ENCODE measurements at places on chromosomes 12 and 14. TPM values are rescaled to one million over a fixed set of nuclear protein-coding genes. Genes with fewer than 3 reads are reported as not detected.

EPYC gene
- total RNA-seq = not detected

OR10AD1 gene
- total RNA-seq = not detected

ARL1 gene
- total RNA-seq = 38.0 TPM

SERPINA6 gene
- total RNA-seq = not detected

ETFBKMT gene
- total RNA-seq = 1.2 TPM

PLEK2 gene
- 0.44 TPM for total RNA-seq

NFATC4 gene
- not detected for total RNA-seq

KRT78 gene
- total RNA-seq = not detected

LRCOL1 gene
- not detected for total RNA-seq

LMNTD1 gene
- not detected for total RNA-seq

STXBP6 gene
- not detected for total RNA-seq

MGAT4C gene
- not detected for total RNA-seq

DNA sequence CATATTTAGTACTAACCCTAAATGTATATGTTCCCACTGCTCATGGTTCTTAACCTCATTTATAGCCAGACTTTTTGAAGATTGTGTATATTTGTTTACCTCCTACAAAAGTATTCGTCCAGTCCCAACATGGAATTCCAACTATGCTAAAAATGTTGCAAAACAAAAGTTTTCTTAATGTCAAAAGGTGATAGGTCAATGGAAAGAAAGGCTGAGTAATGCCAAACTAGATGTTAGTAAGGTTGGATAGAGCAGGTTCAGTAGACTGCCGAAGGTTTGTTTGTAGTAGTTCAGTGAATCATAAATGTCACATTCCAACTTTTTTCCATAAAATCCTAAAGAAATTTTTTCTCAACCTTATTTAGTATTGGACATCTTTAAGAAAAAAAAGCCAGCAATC is 874.5 kb downstream of the FLRT2 start:
- H3K27ac ChIP-seq = no peak overlapping the region
- no peak overlapping the region for H3K4me3 ChIP-seq
- H3K36me3 ChIP-seq = no peaks in the 10 kb centered on the region
- no peak for DNase-seq

DNA sequence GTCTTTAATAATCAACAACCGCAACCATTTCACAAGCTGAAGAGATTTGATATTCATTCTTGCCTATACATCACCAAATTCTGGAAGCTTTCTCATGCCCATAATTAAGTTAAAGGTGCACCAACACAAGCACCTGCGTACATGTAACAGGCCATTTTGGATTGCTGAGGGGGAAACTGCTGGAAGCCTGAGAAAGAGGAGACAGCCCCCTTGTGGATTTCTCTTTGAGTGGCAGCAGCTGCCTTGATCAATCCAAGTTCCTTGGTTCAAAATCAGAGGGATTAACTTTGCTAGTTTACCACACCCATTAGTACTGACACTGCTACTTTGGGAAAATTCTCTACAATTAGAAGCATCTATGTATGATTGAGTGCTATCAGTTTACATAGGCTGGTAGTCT is 321.1 kb downstream of the NOVA1 start:
- H3K4me3 ChIP-seq = no peak overlapping the region
- H3K27ac ChIP-seq = no peak overlapping the region
- no peak for DNase-seq
- H3K4me1 ChIP-seq = no peaks in the 10 kb centered on the region
- no peaks in the 10 kb centered on the region for H3K27me3 ChIP-seq
- no peaks in the 10 kb centered on the region for H3K36me3 ChIP-seq

DNA sequence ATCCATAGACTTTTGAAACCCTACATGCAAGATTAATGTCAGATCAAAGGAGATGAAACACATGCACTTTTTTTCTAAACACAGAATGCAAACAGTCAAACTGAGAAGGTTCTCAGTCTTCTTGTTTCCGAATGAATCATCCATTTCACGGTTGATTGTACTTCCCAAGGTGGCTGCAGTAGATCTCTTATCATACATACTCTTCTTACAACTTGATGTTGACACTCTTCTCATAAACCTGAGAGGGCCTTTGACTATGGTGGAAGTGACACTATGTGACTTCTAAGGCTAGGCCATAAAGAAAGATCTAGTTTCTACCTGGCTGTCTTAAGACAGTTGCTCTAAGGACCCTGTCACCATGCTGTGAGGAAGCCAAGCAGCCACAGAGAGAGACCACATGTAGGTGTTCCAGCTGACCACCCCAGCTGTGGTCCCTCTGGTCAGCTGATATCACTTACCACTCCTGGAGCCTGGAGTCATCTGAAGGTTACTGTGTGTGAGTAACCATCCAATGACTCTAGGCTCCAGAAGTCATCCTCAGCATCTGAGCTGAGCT is 67.2 kb upstream of the HMGA2 start:
- peaks cover 12% of the 10 kb centered on the region for H3K4me1 ChIP-seq
- H3K4me3 ChIP-seq = no peak overlapping the region
- peak; percentile 45 for DNase-seq
- no peak overlapping the region for H3K27ac ChIP-seq

- no peak for DNase-seq
- H3K36me3 ChIP-seq = no peaks in the 10 kb centered on the region
- no peaks in the 10 kb centered on the region for H3K4me1 ChIP-seq
- no peak overlapping the region for H3K27ac ChIP-seq
- H3K27me3 ChIP-seq = peaks cover 2% of the 10 kb centered on the region
Measured at GRCh38 chr12:5789469-5789968, 155.5 kb downstream of the ANO2 start.

- no peaks in the 10 kb centered on the region for H3K36me3 ChIP-seq
- no peak overlapping the region for H3K27ac ChIP-seq
- DNase-seq = no peak
- no peaks in the 10 kb centered on the region for H3K4me1 ChIP-seq
Measured at GRCh38 chr12:115910057-115910456, 367.4 kb downstream of the MED13L start.

- H3K4me1 ChIP-seq = peaks cover 41% of the 10 kb centered on the region
- no peak for DNase-seq
- H3K4me3 ChIP-seq = no peak overlapping the region
- peaks cover 38% of the 10 kb centered on the region for H3K36me3 ChIP-seq
- peak overlapping the region; percentile 11 for H3K27ac ChIP-seq
- H3K27me3 ChIP-seq = no peaks in the 10 kb centered on the region
Measured at GRCh38 chr12:55812088-55812487, 5.4 kb downstream of the SARNP start.

DNA sequence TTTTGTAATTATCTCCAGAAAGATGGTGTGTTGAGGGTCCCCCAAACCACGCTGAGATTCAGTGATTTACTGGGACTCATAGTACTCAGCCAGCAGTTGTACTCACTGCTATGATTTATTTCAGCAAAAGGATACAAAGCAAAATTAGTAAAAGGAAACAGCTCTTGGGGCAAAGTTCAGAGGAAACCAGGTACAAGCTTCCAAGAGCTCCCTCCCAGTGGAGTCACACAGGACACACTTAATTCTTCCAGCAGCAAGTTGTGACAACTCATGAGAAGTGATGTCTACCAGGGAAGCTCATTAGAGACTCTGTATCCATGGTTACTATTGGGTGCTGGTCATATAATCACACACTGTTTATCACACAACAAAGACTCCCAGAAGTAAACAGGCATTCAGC is 38.7 kb downstream of the TTC8 start:
- H3K4me1 ChIP-seq = no peaks in the 10 kb centered on the region
- no peak overlapping the region for H3K4me3 ChIP-seq
- H3K27ac ChIP-seq = no peak overlapping the region
- H3K27me3 ChIP-seq = no peaks in the 10 kb centered on the region
- H3K36me3 ChIP-seq = peaks cover 3% of the 10 kb centered on the region

DNA sequence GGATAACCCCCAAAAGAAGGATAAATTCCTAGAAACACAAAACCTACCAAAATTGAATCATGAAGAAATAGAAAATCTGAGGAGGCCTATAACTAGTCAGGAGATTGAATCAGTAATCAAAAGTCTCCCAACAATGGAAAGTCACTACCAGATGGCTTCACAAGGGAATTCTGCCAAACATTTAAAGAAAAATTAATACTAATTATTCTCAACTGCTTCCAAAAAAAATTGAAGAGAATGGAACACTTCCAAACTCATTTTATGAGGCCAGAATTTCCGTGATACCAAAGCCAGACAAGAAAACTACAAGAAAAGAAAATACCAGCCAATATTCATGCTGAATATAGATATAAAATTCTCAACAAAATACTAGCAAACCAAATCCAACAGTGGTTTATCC is 7.8 kb upstream of the ABCC9 start:
- peaks cover 2% of the 10 kb centered on the region for H3K27me3 ChIP-seq
- DNase-seq = no peak
- no peak overlapping the region for H3K4me3 ChIP-seq
- no peaks in the 10 kb centered on the region for H3K4me1 ChIP-seq
- H3K27ac ChIP-seq = no peak overlapping the region

GRCh38 chr14:31894351-31894750 is 182.8 kb upstream of the ARHGAP5 start:
- H3K27me3 ChIP-seq = peaks cover 7% of the 10 kb centered on the region
- no peak overlapping the region for H3K4me3 ChIP-seq
- no peak for DNase-seq

DNA sequence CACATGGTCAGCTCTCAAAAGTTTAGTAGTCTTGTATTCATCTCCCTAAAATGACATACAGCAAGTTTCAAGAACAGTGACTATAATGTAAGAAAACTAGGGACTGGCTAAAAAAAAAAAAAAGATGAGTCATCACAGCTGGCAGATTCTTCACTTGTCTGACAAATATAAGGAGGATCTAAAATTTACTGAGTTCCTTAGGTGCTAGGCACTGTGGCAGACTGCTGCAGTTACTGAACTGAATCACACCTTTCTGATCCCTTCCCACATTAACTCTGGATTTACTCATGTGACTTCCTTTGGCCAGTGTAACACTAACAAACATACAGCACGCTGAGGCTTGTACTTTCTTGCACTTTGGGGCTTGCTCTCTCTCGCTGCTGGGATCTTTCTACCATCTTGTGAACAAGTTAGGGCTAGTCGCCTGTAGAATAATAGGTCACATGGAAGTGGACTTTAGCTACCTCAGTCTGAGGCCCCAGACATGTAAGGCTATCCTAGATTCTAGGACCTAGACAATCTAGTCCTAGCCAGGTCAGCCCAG is 32.1 kb downstream of the BAZ1A start:
- peak overlapping the region; percentile 63 for H3K27ac ChIP-seq
- peaks cover 46% of the 10 kb centered on the region for H3K36me3 ChIP-seq
- H3K4me3 ChIP-seq = no peak overlapping the region
- no peaks in the 10 kb centered on the region for H3K27me3 ChIP-seq
- peaks cover 22% of the 10 kb centered on the region for H3K4me1 ChIP-seq
- DNase-seq = peak; percentile 44

GRCh38 chr12:51813931-51814310 is 34.6 kb downstream of the FIGNL2 start:
- no peaks in the 10 kb centered on the region for H3K36me3 ChIP-seq
- no peak overlapping the region for H3K4me3 ChIP-seq
- no peak for DNase-seq
- peaks cover 13% of the 10 kb centered on the region for H3K27me3 ChIP-seq

- H3K4me3 ChIP-seq = no peak overlapping the region
- H3K4me1 ChIP-seq = no peaks in the 10 kb centered on the region
- DNase-seq = no peak
- H3K27ac ChIP-seq = no peak overlapping the region
Measured at GRCh38 chr14:36807727-36808126, 146.1 kb downstream of the PAX9 start.

GRCh38 chr12:118061011-118061872 is at the start of gene WSB2:
WSB2 (minus strand) TSS chr12:118061179; CDS start chr12:118061048, 131 bp downstream.
- peak within 1 kb of the TSS; percentile 84 for H3K4me3 ChIP-seq
- peak; percentile 67 for DNase-seq
- peaks cover 6% of the 10 kb centered on the region for H3K36me3 ChIP-seq
- peaks cover 53% of the 10 kb centered on the region for H3K4me1 ChIP-seq

DNA sequence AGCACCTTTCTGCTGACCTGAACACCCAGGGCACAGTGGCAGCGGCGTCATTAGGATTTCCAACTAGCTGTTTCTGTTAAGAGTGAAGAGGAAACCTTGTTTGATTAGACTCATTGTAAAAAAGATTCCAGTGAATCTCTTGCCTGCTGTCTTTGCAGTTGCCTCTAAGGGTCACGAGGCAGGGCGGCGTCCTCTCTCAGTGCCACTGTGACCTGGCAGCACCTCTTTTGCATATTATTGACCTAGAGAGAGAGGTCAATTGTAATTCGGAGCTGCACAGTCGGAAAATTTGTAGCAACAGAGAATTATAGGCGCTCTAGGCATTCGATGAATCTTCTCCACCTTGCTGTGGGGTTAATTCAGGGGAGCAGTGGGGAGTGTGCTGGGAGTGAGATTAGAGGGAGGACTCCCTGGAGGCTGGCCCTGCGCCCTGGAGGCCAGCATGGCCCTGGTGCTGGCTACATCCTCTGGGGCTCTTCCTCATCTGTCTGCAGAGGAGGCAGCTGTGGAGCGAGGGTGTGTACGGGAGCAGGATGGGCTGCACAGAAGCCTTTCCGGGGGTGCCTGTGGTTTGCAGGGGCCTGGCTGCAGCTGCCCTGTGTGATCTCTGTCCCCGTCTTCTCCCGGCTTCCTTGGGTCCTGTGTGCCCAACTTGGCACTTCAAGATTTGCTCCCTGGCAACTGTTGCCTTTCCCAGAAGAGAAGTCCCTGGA is 14.3 kb downstream of the PACS2 start:
- no peaks in the 10 kb centered on the region for H3K27me3 ChIP-seq
- peaks cover 12% of the 10 kb centered on the region for H3K4me1 ChIP-seq
- H3K36me3 ChIP-seq = no peaks in the 10 kb centered on the region
- no peak for DNase-seq
- H3K27ac ChIP-seq = no peak overlapping the region
- no peak overlapping the region for H3K4me3 ChIP-seq

GRCh38 chr12:118061873-118062843 is 1.2 kb upstream of the WSB2 start:
- peaks cover 59% of the 10 kb centered on the region for H3K4me1 ChIP-seq
- peak; percentile 43 for DNase-seq
- H3K36me3 ChIP-seq = peaks cover 6% of the 10 kb centered on the region
- peak overlapping the region; percentile 93 for H3K27ac ChIP-seq
- peak overlapping the region; percentile 83 for H3K4me3 ChIP-seq

All from activated CD8-positive, alpha-beta memory T cell treated with anti-CD3 and anti-CD28 coated beads, Interleukin-2, amount 10 ng/mL, durations not matched to agents 7 days and 5 days (primary cell).